Renal cortex interstitium (tissue), 15 donors: ENCODE measurements at places on chromosomes 16 and 17. TPM values are rescaled to one million over a fixed set of nuclear protein-coding genes. Genes with fewer than 3 reads are reported as not detected.
A peak's percentile ranks its signal among the peaks of the same experiment; 100 is the strongest.

GRCh38 chr16:85553436-85554113 is 59.5 kb upstream of the GSE1 start:
- DNase-seq: no peak

Gene TAC4
- polyA plus RNA-seq: 0.82 TPM

Gene SOX8
- 3.4 TPM for polyA plus RNA-seq

Gene GINS3
- 12.4 TPM for polyA plus RNA-seq

Gene RNF227
- 3.8 TPM for polyA plus RNA-seq

DNA sequence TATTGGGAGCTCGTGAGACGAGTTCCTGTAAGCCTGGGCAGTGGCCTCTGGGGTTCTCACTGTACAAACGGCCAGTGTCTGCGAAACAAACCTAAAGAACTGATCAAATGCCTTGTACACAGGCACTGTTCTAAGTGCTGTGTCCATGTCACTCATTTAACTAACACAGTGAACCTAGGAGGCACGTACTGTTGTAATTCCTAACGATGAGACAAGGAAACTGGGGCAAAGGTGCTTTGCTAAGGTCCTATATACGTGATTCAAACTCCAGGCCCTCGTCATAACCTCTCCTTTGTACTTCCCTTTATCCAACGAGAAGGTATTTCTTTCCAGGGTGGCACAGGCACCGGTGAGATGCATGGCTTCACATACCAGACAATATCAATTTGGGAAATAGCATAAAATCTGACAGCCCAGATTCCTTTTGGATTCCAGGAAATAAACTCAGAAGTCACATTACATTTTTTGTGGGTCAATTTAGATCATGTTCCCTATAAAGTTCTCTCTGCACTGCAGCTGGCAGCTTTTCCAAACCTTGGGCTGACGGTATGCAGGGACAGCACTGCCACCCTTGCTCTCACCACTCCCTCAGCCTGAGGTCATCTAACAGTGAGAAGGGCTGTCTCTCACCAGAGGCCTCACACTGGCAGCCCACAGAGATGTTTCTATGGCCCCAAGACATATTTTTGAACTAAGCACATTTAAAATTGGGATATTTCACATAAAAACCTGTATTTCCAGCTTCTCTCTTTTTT is 18.3 kb downstream of the GLYR1 start:
- no peak for DNase-seq

Gene CACNG1
- polyA plus RNA-seq: not detected

DNA sequence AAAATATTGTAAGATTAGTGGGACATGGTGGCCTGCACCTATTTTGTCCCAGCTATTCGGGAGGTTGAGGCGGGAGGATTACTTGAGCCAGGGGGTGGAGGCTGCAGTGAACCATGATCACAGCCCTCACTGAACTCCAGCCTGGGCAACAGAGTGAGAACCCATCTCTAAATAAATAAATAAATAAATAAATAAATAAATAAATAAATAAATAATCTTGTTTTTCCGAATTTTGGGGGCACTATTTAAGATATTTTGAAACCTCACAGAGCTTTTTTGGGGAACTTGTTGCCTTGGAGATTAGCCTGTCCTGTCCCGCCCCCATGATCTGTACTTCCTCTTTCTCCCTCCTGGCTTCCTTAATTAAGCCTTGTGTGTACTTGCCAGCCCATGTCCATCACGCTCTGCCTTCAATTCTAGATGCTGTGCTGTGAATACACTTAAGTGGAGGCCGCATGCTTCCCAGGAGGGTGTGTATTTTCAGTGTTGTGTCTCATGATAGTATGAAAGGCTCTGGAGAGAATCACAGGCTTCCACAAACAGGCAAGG is 4.4 kb downstream of the LGALS9 start:
- no peak for DNase-seq

DNA sequence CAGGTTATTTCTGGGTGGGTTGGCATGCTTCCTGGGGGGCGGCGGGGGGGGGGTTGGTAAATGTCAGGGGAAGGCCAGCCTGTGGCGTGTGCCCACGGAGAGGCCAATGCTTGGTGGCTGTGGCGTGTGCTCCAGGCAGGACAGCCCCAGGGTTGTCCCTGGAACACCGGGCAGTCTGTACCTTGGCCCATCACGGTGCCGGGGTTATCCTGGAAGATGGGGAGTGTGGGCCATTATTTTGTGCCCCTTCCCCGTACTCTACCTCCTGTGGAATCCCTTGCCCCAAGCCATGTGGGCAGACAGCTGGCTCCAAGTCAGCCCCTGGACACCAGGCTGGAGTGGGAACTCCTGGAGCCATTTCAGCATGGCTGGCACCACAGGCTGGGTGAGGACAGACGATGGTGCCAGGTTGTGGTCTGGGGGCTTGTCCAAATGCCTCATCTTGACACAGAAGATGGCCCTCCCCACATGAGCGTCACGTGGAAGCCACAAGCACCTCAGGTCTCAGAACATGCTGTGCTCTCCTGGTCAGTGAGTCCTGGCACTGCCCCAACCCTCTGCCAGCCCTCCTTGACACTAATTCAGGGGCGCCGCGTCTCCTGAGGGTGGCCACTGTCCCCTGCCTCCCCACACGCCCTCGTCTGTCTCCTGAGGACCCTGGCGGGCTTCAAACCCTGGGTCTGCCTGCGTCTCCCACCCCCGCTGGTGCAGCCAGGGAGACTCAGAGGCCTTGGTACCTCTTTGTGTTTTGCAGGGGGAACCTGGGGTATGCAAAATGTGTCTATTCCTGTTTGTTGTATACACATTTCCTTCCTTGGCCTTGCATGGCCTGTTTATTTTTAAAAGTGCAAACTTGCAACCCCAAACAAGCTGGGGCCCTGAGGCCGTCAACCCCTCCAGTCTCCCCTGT is 4.3 kb downstream of the SLC16A3 start:
- DNase-seq: no peak

GRCh38 chr17:3919123-3919624 is 2.9 kb upstream of the P2RX1 start:
- no peak for DNase-seq

GRCh38 chr17:81599719-81600486 is 37.0 kb downstream of the NPLOC4 start:
- no peak for DNase-seq

- DNase-seq: no peak
Measured at GRCh38 chr16:68644296-68644695, 814 bp upstream of the CDH3 start.

DNA sequence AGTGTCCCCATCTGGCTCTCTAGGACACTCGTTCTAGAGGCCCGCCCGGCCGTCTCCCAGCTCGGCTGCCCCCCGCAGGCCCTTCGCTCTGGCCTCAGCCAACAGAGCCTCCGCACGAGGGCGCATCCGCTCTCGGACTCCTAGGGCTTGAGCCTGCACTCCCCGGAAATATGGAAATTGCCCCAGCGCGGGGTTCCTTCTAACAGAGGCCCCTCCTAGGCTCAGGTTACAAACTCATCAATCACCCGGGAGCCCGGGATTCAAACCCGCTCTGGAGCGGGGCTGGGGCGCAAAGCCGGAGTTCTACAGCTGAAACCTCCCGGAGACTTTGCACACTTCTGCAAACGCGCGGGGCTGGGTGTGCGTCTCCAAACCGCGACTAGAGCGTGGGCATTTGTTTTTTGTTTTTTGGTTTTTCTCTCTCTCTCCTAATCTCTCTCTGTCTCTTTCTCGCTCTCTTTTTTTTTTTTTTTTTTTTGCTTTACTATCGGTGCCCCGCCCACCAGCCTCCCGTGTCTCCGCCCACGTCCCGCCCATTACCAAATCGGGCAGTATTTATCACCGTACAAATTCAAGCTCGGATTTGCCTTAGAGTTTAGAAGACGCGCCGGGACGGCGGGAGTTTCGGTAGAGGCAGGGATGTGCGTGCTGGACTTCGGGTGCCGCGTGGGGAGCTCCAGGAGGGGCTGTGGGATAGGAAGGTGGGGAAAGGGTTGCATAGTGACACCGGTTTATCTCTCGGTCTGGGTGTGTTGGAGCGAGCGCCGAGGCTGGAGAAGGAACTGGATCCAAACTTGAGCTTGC is 2.4 kb upstream of the FOXL1 start:
- peak; percentile 93 for DNase-seq

Gene GRIN2A
- 6.5 TPM for polyA plus RNA-seq

Gene KRTAP2-3
- polyA plus RNA-seq: not detected

GRCh38 chr17:35676441-35676840 is 55.0 kb upstream of the RASL10B start:
- DNase-seq: no peak

- no peak for DNase-seq
Measured at GRCh38 chr17:44112284-44113280, 10.9 kb downstream of the HDAC5 start.

DNA sequence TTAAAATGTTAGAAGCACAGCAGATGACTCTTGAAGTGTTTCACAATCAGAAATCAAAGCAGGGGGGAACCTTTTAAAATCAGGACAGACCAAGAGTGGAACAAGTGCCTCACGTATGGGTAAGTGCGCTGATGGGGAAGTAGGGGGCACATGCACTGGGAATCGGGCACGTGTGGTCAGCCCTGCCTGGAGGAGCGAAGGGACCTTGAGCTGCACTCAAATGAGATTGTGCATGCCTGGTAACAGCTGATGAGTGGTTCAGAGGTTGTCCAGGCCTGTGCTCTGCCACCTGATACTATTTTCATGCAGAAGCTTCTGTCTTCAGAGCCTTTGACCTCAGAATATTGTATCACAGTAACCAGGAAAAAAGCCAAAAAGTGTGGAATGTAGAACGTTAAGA is 13.7 kb upstream of the XYLT2 start:
- no peak for DNase-seq

Gene TMEM92
- 1.7 TPM for polyA plus RNA-seq

DNA sequence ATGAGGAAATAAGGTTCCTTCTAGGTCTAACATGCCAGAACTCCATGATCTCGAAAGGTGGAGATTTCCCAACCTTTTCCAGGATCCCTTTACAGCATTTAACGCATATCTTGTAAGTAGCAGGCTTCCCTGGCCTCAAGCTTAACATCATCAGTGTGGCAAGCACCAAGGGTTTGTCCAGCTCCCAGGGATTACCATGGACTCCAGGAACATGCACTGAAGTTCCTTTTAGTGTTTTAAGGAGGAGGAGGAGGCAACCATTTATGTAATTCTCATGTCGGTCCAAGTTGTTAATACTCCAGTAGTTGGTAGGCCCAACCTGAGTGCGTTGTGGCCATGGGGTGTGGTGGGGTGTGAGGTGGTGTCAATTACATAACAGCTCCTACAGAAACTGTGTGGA is 11.8 kb upstream of the SKAP1 start:
- no peak for DNase-seq

DNA sequence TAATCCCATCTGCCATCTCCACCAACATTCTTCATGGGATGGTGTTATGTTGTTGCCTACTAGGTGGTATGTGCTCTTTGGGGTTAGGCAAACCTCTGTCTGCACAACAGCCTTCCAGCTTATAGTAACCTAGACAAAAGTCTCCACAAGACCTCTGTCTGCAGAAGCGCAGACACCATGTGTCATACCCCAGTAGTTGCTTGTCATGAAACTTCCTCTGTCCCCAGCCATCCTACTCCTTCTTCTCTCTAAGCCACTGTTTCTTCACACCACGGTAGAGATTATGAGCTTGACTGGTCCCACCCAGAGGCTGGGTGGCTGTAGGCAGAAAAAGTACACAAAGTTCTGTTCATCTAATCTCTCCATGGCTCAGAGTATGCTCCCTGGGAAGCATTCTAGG is 100.3 kb downstream of the MAF start:
- no peak for DNase-seq

- DNase-seq: no peak
Measured at GRCh38 chr17:6085812-6086211, 15.6 kb downstream of the WSCD1 start.

- DNase-seq: no peak
Measured at GRCh38 chr17:34363183-34363661, at the start of gene CCL1. TSS of gene CCL1 (minus strand) at chr17:34363233. CDS start at chr17:34363161, 72 bp downstream.

DNA sequence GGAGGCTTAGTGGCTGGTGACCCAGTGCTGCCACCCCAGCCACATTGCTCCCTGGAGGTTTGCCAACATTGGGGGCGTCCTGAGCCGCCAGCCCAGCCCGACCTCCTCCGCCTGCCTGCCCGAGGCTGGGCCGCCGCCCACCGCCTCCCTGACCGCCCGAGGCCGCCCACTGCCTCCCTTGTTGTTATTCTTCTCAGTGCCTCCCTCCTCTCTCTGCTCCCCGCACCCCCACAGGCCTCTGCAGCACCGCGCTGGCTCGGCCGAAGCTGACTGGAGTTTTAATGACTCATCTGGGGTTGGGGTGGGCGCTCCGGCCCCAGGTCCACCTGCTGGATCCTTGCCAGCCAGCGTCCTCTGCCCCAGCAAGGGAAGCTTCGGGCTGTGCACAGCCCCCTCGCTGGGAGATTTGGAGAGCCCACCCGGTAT is 102.5 kb downstream of the RBFOX3 start:
- DNase-seq: peak; percentile 27

GRCh38 chr16:80503107-80503506 is 37.7 kb upstream of the DYNLRB2 start:
- DNase-seq: no peak

Gene HOXB6
- 78.6 TPM for polyA plus RNA-seq

GRCh38 chr16:52393448-52393847 is 153.5 kb downstream of the TOX3 start:
- DNase-seq: no peak

Gene DUXB
- polyA plus RNA-seq: 0.17 TPM

Gene TEX19
- not detected for polyA plus RNA-seq

DNA sequence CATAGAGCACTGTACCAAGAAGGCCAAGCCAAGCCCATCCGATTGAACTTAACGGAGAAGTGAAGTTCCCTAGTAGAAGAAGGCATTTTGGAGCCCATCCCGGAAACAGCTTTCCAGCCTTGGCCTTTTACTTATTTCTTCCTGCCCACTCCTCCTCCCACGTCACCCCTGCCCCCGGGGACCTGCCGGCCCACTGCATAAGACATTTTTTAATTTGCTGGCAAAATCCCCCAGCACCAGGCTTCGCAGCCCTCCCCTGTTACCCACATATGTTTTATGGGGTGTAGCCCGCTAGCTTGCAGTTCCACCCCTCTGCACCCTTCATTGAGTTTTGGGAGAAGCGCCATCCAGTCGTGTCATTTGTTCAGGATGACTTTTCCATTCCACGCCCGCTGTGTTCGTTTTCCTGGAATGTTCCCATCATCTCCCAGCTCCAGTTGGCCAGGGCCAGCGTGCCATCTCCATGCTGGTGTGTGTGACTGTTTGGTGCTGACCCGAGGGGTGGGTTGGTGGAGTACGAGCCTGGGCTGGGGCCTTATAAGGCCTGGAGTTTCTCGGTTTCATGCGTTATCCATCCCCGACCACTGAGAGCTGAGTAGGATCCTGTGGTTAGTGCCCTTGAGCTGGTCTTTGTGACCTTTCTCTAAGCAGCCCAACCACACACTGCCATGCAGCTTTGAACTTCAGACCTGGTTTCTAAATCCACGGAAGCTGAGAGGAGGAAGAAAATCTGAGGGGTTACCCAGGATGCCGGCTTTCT is 20.0 kb upstream of the TBX2 start:
- no peak for DNase-seq

DNA sequence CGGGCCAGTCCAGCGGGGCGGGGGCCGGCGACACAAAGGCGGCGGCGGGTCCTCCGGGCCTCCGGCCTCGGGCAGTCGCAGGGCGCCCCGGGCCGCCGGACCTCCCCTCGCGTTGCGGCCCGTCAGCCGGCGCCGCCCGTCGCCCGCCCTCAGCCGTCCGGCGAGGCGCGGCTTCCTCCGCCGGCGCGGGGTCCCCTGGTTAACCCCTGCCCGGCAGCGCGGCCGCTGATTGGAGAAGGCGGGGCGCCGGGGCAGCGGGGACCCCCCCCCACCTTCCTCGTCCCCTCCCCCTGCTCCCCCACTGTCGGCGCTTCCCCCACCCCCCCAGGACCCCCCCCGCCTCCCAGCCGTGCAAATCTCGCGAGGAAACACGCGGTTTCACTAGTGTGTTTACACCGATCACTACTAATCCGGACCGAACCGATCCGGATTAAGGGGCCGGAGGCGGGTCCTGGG is at the start of gene TLK2:
Gene TLK2, plus strand, starts transcription at position 402 of the 456 bp plus-strand sequence. CDS start 2,301 bp downstream, outside the sequence.
- DNase-seq: peak; percentile 68

Gene SALL1
- 124 TPM for polyA plus RNA-seq

- DNase-seq: peak; percentile 44
Measured at GRCh38 chr16:3654249-3654991, at the start of gene DNASE1. TSS of gene DNASE1 (plus strand) at chr16:3654691. CDS start at chr16:3655374, 683 bp downstream.

Gene FOXF1
- 0.06 TPM for polyA plus RNA-seq
